Omental fat pad (tissue), 4 donors: ENCODE measurements at places on chromosomes 6 and 20.

GRCh38 chr6:19444481-19444880 is 392.7 kb upstream of the ID4 start:
- DNase-seq, result no peak

GRCh38 chr6:168990019-168990751 is 263.5 kb downstream of the THBS2 start:
- no peak for DNase-seq

DNA sequence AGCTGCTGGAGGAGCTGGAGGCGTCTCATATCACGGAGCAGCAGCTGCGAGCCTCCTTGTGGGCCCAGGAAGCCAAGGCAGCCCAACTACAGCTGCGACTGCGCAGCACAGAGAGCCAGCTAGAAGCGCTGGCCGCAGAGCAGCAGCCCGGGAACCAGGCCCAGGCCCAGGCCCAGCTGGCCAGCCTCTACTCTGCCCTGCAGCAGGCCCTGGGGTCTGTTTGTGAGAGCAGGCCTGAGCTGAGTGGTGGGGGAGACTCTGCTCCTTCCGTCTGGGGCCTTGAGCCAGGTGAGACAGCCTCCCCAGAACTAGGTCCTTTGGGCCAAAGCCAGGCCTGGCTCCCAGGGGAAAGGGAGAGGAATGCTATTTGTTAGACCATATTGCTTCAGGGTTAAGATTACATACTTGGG is 31.7 kb downstream of the C20orf173 start:
- DNase-seq, result no peak

DNA sequence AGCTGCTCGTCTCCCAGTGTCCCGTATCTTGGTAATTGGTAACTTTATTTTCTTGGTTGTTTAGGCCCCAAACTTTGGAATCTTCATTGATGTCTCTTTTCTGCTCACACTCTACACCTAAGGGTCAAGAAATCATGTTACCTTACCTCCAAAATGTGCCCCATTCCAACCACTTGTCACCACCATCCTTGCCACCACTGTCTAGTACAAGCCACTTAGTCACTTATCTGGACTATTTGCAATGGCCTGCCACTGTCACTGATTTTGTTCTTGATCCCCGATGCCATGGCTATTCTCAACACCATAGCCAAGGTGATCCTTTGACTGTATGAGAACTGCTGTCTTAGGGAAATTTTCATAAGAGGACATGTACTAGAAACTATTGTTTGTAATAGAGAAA is 46.0 kb upstream of the SLC22A16 start:
- DNase-seq, result no peak

- no peak for DNase-seq
These were observed 690.9 kb upstream of the CHD6 start for GRCh38 chr20:42309050-42309449.

DNA sequence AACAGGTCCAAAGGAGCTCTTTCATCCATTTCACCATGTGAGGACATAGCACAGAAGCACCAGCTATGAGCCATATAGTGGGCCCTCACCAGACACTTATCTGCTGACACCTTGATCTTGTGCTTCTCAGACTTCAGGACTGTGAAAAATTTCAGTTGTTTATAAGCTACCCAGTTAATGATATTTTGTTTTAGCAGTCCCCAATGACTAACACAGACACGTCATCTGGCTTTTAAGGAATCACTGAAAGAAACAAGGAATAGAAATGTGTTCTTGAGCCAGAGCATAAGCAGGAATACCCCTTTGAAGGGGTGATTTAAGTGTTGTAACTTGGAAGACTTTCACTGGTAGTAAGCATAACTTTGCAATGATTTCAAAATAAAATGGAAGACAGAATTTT is 214.7 kb upstream of the PTCHD4 start:
- no peak for DNase-seq

- DNase-seq, result no peak
These were observed 189.4 kb upstream of the PREP start for GRCh38 chr6:105592329-105592728.
